Amniotic stem cell (primary cell): ENCODE measurements at places on chromosomes 4 and X.

- DNase-seq = no peak
These were observed 52.3 kb upstream of the PDLIM3 start for GRCh38 chr4:185587427-185588161.

DNA sequence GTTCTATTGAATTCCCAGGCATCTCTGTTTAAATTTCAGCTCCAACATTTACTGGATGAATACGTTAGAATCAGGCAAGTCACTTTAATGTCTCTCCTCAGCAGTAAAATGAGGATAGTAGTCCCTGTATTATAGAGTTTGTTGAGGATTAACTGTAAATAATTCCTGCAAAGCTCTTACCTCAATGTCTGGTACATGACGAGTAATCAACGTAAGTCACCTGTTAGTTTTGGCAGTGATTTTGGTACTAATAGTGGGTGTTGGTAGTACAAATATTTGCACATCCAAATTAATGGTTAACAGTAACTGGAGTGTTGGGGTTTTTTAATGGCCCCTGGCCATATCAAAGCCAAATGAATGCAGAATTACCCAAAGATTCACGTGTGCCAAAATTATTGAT, 189.8 kb upstream of the GALNT7 start:
- no peak for DNase-seq

GRCh38 chrX:128622296-128622695, 570.1 kb upstream of the ACTRT1 start:
- DNase-seq = no peak

DNA sequence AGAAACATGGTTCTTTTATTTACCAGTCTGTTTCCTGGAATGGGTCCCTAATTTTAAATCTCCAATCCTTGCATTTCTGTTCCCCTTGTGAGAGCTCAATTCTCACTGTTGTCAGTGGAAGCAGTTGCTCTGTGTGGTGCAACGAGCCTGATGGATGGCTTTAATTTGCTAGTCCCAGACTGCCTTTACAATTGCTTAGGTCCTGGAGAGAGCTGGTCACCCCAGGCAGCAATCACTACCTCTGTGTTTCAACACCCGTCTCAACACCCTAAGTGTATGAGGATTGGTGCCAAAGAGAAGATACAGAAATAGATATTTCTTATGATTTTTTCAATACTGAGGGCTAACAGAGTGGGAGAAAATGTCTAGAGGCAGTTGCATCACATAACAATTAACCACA, 873.8 kb downstream of the GLUD2 start:
- DNase-seq = no peak

DNA sequence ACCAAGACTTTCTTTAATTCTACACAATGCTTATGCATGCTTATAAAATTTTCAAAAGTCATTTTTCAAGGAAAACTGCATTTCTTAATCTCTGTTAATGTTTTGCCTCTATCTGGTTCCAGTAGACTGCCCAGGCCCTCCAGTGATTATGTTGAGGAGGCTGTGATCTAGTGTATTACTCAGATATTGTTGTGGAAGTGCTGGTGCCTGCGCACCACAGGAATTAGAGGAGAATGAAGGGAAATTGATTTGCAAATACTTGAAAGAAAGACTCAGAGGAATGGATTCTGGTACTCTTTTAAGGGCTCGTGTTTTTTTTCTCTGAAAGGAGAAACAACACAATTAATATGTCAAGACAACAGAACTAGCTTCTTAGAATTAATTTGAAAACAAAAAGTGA, 1015.1 kb downstream of the RPA4 start:
- no peak for DNase-seq

- no peak for DNase-seq
These were observed 626 bp downstream of the TBC1D1 start for GRCh38 chr4:37891260-37892159.

DNA sequence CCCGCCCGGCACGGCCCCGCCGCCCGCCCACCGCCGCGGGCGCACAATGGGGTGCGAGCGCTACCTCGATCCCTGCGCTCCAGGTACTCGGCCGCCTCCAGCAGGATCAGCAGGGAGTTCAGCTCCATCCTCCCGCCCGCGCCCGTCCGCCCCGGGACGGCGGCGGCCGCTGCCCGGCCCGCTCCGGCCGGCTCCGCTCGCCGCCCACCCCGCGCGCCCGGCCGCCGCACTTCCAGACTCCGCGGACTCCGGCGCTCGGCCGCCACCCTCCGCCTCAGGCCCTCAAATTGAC, at the start of gene MXD4:
MXD4 (minus strand) TSS at position 257 of the 292 bp plus-strand sequence; CDS start at position 128, 129 bp downstream.
- DNase-seq = no peak
